Stimulated activated CD4-positive, alpha-beta T cell treated with anti-CD3 and anti-CD28 coated beads, Interleukin-4, amount 100 ng/mL, for 48 hours (primary cell): ENCODE measurements at places on chromosomes 16 and 17.
A peak's percentile ranks its signal among the peaks of the same experiment; 100 is the strongest.

DNA sequence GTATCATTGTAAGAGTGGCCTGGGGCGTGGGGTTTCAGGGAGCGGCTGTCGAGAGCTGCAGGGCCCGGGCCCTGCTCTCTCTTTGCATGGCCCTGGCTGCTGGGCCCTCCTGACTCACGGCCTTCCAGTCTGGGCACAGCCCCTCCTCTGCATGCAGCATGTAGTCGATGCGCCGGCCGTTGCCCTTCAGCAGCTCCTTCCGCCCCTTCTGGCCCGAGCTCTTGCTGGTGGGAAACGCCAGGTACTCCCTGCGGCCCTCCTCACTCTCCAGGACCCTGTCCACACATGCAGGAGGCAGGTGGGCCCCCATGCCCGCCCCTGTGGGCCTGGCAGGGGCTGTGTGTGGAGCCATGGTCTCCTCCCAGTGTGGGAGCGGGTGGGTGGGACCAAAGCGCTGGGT, 50.7 kb downstream of the PRMT7 start:
- no peak for DNase-seq

DNA sequence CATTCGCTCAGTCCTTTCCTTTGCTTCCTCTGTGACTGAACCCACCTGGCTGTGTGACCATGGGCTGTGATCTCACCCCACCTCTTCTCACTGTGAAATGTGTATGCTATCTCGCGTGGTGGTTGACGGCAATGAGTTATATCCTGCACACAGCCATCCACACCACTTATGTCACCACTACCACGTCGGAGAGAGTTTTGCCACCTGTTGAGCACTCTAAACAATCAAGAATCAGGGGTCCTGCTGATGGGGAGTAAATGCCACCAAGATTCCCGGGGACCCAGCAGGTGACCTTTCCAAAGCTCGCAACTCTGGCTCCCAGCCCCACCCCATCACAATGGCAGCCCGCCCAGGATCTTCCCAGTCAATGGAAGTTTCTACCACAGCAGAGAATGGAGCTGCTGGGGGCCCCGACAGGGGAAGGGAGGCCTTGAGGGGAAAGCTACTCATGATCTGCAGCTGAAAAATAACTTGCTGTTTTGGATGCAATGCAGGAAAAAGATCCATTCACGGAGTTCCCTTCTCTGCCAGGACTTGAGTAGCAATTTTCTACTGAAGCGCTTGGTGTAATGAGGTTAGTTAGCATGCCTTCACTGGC, 26.2 kb upstream of the RCVRN start:
- DNase-seq: no peak

DNA sequence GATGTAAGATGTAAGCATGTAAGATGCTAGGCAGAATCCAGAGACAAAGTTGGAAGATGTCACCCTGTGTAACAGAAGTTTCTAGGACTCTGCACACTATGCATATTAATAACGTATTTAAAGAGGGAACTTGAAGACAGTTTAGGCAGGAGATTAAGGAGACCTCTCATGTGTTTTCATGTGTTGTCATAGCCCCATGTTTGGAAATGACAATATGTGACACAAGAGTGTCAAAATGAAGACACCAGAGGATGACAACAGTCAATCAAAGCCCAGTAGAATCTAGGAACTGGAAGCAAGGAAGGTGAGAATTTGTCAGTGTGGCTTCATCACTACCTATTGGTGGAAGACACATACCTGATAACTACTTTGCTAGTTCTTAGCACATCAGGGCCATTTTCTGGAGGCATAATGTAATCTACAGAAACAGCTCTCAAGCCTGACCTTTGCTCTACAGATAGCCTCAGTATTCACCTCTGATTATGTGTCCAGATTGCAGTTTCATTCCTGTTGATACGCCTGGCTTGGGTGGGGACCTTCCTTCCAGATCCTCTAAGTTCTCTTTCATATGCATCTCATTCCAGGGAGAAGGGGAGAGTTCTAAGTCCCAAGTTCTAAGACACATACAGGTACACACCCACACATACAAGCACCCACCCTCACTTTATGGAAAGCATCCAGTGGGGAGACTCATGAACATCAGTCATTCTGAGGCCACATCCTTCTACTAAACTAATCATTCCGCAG, 26.3 kb downstream of the PMP22 start:
- DNase-seq: no peak

- no peak for DNase-seq
Observed at GRCh38 chr16:14371778-14372431, 258.2 kb downstream of the PARN start.

DNA sequence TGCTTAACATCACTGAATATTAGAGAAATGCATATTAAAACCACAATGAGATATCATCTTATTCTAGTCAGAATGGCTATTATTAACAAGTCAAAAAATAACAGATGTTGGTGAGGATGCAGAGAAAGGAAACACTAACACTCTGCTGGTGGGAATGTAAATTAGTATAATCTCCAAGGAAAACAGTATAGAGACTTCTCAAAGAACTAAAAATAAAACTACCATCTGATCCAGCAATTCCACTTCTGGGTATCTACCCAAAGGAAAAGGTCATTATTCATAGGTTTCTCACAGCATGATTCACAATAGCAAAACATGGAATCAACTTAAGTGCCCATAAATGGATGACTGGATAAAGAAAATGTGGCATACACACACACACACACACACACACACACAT, 166.4 kb downstream of the CEP112 start:
- no peak for DNase-seq

DNA sequence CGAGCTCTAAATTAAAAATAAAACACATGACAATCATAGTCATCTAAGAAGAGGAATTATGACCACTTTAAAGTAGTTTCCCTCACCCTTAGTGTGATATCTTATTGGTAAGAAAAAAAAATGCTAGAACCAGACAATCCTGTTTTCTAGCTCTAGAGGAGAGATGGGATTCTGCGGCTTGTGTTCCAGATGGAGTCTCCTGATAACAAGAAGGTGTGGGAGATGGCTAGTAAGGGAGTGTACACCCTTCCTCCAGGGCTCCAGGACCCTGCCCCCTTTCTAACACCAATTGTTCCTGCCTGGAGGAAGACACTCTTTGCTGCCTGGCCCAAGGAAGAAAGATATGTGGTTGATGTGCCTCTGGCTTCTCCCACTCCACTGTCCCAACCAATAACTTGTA, 68.8 kb upstream of the FBXO47 start:
- no peak for DNase-seq

DNA sequence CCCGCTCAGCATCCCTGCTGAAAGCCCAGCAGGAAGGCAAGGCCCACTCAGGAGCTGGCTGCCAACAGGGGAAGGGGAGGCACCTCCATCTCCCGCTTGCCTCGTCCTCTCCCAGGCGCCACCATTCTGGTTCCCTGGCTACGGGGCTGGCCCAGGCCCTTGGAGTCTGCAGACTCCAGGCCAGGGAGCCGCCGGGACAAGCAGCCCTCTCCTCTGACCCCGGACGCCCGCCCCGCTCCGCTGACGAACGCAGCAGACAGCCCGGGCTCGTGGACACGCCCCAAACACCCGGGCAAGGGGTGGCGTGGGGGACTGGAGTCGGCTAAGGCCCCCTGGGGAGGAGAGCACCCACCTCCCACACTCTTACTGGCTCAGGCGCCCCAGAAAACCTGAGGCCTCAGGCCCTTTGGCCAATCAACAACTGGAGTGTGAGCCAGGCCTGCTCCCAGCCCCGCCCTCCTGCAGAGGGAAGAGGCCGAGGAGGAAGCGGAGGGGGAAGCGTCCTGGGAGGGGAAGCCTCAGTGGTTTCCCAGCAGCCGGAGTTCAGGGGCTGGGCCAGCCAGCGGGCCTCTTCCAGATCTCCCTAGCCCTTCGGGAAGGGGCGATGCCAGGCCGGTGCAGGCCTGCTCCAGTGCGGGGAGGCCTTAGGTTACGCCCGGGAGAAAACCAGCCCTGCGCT, 4.2 kb downstream of the MNT start:
- peak; percentile 40 for DNase-seq

GRCh38 chr16:63372283-63372682, 1336.0 kb upstream of the CDH8 start:
- DNase-seq: no peak

DNA sequence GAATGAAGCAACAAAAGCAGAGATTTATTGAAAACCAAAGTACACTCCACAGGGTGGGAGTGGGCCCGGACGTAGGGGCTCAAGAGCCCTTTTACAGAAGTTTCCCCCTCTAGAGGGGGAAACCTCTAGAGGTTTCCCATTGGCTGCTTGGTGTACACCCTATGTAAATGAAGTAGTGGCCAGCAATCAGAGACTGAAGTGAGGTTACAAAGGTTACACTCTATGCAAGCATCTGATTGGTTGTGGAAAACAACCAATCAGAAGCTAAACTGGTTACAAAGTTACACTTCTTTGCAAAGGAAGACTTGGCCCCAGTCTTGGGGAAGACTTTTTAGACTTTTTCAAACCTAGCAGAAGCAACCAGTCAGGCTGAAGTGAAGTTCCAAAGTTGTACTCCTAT, 27.1 kb downstream of the CRAMP1 start:
- no peak for DNase-seq

DNA sequence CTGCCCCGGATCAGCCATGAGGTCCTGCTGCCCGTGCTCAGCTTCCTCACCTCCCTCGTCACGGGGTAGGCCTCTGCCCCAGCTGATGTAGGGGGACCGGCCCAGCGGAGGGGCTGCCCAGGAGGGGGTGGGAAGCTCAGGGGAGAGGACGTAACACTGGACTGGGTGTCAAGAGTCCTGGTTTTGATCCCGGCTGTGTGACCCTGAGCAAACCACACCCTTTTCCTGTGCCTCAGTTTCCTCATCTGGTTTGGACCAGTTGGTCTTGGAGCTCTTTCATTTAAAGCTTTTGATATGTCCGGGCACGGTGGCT, 6.6 kb downstream of the WDR81 start:
- no peak for DNase-seq

- DNase-seq: no peak
Observed at GRCh38 chr17:50634915-50635731, 442 bp downstream of the ABCC3 start.

DNA sequence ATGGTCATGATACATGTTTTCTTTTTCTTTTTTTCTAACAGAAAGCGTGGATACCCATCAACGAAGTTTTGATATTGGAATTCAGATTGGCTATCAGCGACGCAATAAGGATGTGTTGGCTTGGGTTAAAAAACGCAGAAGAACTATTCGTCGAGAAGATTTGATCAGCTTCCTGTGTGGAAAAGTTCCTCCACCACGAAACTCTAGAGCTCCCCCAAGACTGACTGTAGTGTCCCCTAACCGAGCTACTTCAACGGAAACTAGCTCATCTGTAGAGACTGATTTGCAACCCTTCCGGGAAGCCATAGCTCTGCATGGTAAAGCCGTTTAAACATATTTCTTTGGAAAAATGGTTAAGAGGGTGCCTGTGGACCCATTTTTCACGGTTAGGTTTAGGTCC, 11.5 kb downstream of the HAPSTR1 start:
- DNase-seq: no peak

- peak; percentile 42 for DNase-seq
Observed at GRCh38 chr16:27232061-27232900, 29.0 kb downstream of the KDM8 start.

DNA sequence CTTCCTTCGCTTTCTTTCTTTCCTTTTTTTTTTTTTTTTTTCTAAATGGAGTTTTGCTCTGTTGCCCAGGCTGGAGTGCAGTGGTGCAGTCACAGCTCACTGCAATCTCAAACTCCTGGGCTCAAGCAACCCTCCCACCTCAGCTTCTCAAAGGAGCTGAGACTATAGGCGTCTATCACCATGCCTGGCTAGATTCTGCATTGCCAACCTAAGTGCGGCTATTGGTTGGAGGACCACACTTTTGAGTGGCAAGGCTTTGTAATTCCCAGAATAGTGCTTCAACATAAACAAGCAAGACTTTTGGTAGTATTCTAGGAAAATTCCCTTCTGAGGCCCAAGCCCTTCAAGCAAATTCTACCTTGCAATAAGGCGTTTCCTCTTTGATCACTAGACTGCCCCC, 107.8 kb downstream of the YPEL2 start:
- DNase-seq: no peak

DNA sequence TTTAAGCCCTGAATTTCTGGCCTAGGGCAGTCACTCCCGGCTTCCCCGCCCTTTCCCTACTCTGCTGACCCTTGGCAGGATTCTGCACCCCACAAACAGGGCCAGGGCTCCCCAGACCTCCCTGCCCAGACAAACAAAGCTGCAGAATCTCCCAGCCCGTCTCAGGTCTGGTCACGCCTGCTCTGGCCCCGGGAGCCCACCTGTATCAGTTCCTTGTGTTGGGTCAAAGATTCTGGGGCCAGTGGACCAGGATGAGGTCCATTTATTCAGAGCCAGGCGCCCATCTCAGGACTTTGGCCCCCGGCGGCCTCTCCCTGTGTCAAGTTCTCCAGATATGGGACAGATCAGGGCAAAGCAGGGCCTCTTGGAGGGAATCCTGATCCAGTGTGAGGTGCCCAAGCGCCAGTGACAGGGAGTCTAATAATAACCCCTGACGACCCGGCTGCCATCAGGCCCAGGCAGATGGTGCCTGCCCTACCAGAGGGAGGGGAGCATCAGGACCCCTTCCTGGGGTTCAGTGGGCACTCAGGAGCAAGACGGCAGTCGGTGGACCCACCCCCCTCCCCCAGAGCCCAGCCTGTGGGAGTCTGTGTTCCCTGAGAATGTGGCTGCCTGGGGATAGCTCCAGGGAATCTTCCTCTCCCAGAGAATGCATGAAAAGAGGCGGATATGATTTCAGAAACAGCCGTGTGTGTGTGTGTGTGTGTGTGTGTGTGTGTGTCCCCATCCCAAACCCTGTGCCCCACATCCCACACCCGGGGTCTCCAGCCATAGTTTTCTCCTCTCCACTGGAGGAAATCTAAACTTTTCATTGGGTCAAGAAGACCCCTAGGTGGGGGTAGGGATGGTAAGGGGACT, 1.3 kb downstream of the TTYH2 start:
- no peak for DNase-seq

DNA sequence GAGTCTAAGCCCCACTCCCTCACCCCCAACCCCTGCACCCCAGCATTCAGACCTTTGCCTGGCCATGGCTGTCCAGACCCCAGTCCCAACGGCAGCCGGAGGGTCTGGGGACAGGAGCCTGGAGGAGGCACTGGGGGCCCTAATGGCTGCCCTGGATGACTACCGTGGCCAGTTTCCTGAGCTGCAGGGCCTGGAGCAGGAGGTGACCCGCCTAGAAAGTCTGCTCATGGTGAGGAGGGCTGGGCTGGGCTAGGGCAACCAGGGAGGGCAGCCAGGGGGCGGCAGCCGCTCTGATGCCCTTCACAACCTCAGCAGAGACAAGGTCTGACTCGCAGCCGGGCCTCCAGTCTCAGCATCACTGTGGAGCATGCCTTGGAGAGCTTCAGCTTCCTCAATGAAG, 14.4 kb downstream of the RIPOR1 start:
- no peak for DNase-seq

- DNase-seq: no peak
Observed at GRCh38 chr16:71923941-71924690, 28.8 kb downstream of the IST1 start.
